Activated CD4-positive, CD25-positive, alpha-beta regulatory T cell treated with anti-CD3 and anti-CD28 coated beads, Interleukin-2, amount 50 U/mL, for 24 hours (primary cell): ENCODE measurements at places on chromosomes 5 and 9.

DNA sequence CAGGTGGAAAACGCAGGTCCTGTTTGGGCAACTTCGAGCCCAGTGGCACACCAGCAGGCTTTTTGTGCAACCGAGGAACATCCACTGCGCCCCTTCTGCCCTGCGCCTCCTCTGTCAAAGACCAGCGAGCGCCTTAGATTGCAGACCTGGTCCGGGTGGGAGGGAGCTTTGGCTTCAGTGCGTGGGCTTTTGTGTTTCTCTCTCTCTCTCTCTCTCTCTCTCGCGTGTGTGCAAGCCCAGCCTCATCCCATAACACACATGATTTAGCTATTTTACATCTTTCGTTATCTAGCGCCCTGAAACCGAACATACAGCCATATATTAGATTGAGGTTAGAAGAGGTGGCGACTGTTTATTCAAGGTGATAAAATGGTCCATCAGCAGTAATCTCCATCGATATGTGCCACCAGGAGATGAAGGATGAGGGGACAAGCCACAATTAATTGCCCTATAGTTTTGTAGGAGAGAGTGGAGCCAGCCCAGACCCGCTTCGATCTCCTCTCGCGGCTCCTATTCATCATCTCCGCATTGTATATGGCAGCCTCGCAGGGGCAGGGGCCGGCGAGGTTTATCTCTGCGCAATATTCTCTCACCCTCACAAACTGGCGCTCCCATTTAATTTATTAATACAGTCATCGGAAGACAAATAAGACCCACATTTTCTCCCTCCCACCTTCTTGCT lies 5.3 kb downstream of the PRDM6 start:
- no peak for ATAC-seq

GRCh38 chr9:92724528-92725265 lies 39.9 kb downstream of the BICD2 start:
- ATAC-seq, result no peak

DNA sequence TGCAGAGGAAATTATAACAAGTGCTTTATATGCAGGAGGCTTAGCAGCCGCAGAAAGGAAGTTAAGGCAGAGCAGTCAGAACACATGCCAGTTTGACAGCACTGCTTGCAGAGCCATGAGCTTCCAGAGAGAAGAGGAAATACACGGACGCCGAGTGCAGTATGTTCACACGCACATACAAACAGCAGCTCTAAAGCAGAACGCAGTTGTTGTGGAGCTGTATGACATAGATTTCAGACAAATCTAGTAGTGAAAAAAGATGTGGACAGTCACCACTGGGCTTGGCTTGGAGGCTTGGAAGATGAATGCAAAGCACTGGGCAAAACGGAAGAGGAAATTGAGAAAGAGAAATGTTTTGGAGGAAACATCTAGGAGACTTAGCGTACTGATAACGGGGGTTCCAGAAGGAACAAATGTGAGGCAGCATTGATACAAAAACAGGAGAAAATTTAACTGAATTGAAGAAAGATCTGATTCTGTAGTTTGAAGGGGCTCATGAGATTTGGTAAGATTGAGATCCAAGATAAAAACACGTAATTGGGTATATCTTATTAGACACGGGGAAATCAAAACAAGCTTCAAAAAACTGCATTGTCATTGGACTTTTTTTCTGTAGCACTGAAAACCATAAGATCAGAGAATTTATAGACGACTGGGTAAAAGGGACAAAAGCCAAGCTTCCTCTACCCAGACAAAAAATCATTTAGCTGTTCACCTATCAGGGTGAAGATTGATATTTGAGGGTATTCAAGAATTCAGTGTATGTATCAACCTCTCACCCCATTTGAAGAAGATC lies 19.6 kb upstream of the ROPN1L start:
- ATAC-seq, result no peak

GRCh38 chr5:108836492-108836891 lies 88.8 kb downstream of the FER start:
- ATAC-seq, result no peak

- no peak for ATAC-seq
These were observed 441.2 kb upstream of the CHD1 start for GRCh38 chr5:99369797-99370593.

DNA sequence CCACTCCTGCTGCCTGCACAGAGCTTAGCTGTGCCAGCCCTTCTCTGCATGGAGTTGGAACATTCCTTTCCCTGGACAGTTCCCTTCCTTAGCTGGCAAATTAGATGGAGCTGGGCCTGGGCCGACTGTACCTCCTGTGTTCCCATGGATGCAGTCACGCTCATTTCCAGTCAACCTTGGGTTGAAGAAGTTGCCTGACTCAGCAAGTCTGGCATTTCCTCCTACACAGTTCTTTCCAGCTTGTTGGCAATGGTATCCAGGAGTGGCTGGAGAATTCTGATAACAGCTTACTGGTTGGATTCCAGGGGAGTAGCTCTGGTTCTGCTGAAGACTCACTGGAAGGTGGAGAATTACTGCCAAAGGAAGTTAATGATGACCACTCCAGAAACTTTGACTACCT lies 9.2 kb upstream of the TAF1L start:
- ATAC-seq, result no peak

GRCh38 chr5:180334176-180334575 lies 19.0 kb downstream of the GFPT2 start:
- ATAC-seq, result no peak

GRCh38 chr9:120402741-120403542 lies 177.0 kb downstream of the CDK5RAP2 start:
- ATAC-seq, result no peak

- no peak for ATAC-seq
These were observed 248.5 kb upstream of the IRX4 start for GRCh38 chr5:2131196-2131595.

- ATAC-seq, result no peak
These were observed 63.1 kb downstream of the NACC2 start for GRCh38 chr9:136031741-136032730.

- no peak for ATAC-seq
These were observed 937.3 kb upstream of the ARRDC3 start for GRCh38 chr5:92320446-92320845.

DNA sequence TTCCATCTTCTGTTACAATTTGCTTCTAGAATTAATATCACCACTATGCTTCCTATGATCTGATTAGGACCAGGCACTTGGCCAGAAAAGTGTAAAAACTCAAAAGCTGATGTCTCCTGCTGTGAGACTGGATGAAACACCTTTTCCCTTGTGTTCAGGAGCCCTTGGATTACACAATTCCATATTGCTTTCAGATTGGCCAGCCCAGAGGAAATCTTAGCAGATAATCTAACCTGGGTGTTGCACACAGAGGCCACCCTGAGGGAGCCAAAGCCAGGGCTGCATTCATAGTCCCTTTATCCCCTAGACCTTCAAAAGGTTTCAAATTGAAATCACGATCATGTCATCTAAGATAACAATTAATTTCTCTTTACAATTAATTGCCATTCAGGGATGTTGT lies 94.1 kb upstream of the SELENOP start:
- ATAC-seq, result no peak

- ATAC-seq, result peak; percentile 44
These were observed 813 bp upstream of the AGTPBP1 start for GRCh38 chr9:85742597-85742936.

- no peak for ATAC-seq
These were observed 64.2 kb downstream of the MYO10 start for GRCh38 chr5:16871746-16872339.

DNA sequence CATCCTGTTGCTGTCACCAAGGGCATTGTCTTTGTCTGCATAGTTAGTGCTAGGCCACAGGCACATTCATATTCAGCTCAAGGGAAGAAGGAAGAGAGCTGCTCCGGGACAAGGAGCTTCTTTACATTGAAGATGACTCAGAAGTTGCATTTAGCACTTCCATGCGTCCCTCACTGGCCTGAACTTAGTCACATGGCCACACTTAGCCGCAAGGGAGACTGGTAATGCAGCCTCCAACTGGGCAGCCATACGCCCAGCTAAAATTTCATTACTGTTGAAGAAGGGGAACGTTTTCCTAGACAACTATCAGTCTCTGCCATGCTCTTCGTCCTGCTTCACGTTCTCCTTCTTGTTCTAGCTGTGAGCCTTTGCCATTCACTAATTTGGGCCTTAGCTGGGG lies 20.0 kb downstream of the ACTL7B start:
- no peak for ATAC-seq

DNA sequence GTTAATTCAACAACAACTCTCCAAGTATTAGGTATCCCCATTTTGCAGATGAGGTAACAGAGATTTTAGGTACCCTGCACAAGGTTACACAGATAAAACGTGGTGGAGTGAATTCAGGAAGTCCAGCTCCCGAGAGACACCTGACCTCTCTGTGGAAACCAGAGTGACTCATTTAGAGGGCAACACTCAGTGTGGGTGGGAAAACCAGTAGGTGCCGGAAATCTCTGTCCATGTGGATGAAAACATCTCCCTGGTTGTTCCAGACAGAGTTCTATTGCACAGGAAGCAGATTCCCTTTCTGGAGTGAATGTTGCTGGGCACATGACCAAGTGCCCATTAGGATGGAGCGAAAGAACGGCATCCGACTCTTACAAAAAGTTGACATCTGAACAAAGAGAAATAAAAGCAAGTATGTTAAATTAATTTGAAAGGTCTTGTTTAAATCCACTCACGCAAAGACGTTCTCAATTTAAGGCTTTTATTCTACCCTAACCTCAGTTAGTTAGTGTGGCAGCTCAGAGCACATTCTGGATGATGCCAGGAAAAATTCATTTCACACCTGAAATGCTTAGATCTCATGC lies 391.9 kb upstream of the WWC1 start:
- ATAC-seq, result no peak
